Colonic mucosa (tissue), 4 donors: ENCODE measurements at places on chromosomes 12 and 14.
A peak's percentile ranks its signal among the peaks of the same experiment; 100 is the strongest.

GRCh38 chr14:77180726-77181602, 634 bp upstream of the TMEM63C start:
- no peak for DNase-seq

DNA sequence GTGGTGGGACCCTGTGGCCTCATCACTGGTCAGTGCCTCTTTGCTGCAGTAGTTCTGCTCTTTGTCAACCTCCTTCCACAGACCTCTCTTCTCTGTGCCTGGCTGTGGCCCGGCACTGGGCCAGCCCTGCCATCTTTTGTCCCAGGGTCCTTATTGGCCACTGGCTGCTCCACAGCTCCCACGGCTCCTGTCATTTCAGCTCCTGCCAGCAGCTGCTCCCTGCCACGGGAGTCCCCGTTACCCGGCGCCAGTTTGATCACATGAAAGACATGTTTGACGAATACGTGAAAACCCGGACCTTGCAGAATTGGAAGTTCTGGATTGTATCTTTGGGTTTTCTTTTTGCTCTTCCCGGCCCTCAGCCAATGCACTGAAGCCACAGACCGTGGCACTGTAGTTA, 35.4 kb downstream of the IL31 start:
- no peak for DNase-seq

DNA sequence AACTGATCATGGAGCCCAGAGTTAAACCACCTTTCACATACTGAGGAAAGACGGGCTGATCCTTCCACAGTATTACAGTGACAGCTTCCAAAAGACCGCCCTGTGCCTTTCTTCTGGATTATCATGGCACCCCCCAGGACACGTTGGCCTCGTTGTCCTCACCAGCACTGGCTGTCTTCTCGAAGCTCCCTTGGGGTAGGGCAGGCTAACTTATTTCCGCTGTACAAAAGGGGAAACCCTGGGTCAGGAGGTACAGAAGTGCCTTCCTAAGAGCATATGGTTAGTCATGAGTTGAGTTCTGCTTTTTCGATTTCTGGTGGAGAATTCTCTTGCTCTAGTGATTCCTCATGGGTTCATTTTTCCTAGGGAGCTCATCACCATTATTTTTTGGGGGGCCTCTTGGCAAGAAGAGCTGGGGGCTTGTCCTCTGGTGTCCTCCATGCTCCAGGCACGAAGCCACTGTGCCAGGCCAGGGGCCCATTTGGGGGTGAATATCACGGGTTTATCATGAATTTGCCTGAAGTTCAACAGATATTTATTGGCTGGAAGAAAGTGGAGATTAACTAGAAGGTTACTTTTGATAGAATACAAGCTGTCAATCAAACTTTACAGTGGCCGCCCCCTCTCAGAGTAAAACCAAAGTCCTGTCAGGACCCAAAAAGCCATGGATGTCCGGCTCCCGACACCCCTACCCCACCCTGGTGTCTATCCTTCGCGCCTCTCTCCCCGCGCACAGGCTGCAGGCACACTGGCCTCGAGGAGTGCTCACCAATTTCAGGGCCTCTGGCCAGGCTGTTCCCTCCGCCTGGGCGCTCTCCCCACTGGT, 8.8 kb upstream of the TRAF3 start:
- DNase-seq, result no peak

DNA sequence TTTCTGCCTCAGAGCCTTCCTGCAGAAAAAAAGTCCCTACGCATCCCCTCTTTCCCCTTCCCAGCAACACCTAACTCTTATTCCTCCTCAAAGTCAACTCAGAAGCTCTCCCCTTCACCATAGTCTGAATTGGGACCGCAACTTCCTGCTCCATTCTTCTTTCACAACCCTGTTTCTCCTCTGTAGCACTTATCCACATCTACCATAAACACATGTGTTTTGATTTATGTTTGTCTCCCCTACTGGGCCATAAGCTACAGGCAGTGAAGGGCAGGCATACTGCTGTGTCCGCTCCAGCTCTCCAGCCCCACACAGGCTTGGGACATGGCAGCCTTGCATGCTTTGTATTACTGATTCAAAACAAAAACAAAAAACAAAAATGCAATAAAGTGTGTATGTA, 5.9 kb downstream of the SDR9C7 start:
- DNase-seq, result no peak

DNA sequence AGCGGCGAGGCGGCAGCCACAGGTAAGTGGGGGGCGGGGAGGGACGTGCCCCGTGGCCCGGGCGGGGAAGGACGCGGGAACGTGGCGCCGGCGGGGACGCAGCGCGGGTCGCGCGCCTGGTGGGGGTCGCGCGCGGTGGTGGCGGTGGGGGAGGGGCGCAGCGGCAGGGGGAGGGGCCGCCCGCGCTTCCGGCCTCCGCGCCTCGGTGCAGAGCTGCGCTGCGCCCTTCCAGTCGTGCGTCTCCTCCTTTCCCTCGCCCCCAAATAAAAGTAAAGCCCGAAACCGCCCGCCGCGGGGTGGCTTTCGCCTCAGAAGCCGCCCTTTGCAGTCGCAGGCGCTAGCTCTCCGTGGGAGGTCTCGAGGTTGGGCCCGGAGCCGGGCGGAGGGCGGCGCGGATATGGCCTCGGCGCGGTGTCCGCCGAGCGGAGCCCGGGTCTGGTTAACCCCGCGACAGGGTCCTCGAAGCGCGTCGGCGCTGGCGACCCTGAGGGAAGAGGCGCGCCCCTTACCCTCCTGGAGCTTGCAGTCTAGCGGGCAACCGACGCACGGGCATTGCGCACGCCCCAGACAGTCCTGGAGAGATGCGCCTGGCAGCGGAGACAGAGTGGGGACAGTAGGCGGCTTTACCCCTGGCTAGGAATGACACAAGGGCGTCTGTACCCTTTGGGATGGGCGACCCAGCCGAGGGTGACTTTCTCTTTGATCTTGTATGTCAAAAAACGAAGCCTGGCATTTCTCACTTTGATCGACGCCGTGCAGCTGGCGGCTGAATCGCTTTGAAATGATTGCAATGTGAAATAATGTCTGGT, 589 bp downstream of the ATF1 start:
- DNase-seq, result peak; percentile 56

DNA sequence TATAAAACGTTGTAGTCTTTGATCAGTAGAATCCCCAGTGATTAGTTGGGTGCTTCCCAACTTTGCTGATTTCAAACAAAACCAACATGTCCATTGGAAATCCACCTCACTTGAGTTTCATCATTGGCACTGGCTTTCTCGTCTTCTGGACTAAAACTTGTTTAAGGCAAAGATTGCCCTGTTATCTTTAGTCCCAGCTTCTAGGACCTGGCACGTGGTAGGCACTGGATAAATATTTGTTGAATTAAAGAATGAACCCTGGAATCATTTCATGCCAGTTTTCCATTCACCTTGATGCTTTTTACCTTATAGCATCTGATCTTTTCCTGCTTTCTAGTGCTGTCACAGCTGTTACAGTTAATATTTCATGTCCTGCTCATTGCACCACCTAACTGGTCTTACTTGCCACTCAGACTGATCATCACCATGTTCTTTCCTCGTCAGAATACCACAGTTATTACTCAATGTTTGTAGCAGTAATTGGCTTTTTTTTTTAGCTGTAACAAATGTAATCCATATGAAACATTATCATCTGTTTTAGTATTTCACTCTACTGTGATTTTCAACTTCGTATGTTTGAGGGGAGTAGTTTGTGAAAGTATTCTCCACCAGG, 7.3 kb upstream of the C12orf50 start:
- DNase-seq, result peak; percentile 32

- DNase-seq, result no peak
These were observed 33.2 kb upstream of the GALNT16 start for GRCh38 chr14:69226736-69227135.

DNA sequence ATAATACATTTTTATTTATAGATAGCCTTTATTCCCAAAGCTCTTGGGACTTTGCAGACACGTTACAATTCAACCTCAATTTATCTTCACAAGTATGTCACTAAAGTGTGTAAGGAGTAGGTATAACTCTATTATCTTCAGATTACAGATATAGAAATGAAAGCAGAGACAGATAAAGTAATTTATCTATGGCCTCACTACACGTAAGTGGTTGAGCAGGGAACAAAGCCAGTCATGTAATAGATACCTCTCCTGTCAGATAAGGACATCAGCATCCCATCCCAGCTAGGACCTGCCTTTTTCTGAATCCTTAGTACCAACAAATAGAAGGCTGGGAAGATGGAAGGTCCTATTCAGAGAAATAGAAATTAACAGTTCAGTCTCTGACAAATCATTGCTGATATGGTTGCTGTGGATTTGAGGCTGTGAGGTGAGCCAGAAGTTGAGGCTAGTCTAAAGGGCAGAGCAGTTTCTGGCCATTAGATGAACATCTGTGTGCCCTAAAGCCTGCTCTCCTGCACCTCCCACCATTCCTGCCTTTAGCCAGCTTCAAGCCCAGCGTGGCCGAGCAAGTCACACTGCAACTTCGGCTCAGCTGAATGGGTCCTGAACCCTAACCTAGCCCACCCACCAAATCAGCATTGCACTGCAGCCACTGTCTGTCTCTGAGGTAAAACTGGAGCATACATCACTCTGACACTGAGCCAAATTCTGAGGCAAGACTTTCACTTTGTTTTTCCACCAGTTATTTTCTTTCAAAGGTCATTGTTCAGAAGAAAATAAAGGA, 71.1 kb upstream of the PLEKHA5 start:
- no peak for DNase-seq

GRCh38 chr14:76943072-76943471, 85.4 kb downstream of the IRF2BPL start:
- DNase-seq, result no peak

DNA sequence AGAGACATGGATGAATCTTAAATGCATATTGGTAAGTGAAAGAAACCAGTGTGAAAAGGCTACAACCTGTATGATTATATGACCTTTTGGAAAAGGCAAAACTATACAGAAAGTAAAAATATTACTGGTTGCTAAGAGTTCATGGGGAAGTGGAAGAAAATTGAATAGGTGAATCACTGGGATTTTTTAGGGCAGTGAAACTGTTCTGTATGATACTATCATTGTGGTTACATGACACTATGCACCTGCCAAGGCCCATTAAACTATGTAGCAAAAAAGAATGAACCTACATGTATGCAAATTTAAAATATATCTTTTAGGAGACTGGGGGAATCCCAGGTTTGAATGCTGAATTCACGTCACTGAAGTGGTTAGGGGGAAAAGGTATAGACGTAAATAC, 12.6 kb upstream of the OR8S1 start:
- DNase-seq, result no peak

GRCh38 chr14:89959853-89960445, 4.2 kb downstream of the TDP1 start:
- no peak for DNase-seq

DNA sequence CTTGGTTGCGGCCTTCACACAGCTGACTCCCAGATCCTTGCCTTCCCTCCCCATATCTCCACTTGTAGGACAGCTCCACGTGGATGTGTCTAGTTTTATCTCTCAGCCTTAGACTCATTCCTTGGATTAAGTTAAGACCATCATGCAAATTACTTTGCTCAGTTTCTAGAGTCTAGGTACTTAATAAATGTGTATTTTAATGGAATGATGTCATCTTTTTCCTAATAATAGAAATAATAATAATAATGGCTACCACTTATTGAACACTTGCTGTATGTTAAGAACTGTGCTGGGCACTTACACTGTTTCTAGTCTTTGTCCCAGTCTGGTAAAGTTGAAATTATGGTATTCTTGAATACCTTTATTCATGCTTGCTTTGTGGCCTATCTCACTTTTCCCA, 37.5 kb downstream of the FBXW8 start:
- no peak for DNase-seq

DNA sequence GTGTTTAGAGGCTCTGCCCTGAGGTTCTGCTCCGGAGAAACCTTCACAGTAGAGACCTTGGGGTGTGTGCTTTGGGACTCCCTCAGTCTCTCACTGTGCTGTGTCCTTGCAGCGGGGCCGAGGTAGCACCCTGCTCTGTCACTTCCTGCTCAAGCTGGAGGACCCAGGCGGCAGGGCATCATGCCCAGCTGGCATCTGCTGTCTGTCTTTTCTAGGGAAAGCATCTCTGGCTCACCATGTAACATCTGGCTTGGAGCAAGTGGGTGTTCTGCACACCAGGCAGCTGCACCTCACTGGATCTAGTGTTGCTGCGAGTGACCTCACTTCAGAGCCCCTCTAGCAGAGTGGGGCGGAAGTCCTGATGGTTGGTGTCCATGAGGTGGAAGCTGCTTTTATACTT, 124.5 kb downstream of the ESRRB start:
- DNase-seq, result no peak

DNA sequence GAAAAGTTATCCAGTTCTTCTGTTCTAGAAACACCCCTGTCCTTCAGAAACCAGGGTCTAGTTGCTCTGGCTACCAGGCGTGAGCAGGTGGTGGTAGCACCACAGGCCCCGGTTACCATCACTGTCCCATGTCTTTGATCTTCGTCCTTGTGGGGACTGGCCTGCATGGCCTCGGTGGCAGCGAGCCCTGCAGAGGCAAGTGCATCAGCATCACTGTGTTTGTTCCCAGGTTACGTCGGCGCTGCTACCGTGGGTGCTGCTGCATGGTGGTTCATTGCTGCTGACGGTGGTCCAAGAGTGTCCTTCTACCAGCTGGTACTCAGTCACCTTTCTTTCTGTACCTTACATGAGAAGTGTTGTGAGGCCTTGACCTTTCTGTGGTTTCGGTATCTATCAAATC, 58.9 kb downstream of the ANAPC7 start:
- DNase-seq, result no peak
